ENCODE measurements at places on chromosomes 3 and 15.

GRCh38 chr3:14329116-14329830 is 73.1 kb upstream of the SLC6A6 start:
- DNase-seq = no peak

DNA sequence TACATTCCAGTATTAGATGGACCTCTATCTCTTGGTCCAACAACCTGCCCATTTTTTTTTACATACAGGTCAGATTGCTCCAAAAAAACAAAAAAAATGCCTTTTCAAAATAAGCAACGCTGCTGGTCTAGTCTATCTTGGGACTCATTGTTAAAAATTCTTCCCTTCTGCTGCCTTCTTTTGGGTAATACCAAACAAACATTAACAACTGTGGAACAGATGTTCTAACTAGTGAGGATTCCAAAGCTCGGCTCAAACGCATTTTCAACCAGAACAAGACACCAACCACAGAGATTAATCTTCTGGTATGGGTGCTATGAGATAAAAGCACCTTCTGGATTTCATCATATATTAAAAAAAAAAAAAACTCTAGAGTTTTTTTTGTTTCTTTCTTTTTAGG is 24.7 kb downstream of the ARHGAP31 start:
- DNase-seq = no peak

- no peak for DNase-seq
Observed at GRCh38 chr15:87224404-87224803, 1032.1 kb downstream of the NTRK3 start.

DNA sequence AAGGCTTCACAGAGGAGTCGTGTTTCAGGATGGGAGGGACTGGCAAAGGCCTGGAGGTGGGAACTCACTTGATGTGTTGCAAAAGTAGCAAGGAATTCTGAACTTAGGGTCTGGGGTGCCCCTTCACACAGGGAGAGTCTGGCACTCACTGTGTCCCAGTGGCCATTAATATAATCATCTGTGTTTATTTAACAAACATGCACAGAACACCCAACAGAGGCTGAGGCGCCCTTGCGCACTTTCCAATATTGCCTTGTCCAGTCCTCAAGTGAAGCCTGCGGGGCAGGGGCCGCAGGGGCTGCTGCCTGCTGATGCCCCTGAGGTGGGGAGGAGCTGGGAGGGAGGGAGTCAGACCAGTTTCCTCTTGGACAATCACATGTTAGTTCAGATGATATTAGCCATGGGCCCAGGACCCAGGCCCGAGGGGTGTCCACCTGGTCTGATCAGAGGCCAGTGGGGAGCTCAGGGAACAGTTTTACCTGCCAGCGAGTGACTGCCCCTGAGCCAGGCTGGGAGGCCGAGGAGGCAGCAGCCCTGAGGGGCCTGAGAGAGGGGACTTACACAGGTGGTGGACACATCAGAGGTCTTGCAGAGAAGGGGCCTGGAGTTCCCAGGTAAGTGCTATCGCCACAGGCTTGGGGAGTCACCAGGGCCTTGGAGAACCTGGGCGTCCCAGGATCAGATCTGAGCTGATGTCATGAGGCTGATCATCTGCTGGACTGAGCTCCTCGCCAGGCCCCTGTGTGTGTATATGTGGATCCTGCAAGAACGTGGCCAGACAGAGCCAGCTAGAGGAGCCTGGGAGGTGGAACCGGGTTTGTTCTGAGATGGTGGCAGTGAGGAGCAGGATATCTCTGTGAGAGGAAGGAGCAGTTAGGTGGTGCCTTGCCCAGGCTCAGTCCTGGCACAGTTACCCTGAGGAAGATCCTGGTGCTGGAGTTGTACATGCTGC is 13.8 kb upstream of the TXNRD3 start:
- no peak for DNase-seq

GRCh38 chr3:45026957-45027356 is 854 bp downstream of the CLEC3B start:
- DNase-seq = no peak

DNA sequence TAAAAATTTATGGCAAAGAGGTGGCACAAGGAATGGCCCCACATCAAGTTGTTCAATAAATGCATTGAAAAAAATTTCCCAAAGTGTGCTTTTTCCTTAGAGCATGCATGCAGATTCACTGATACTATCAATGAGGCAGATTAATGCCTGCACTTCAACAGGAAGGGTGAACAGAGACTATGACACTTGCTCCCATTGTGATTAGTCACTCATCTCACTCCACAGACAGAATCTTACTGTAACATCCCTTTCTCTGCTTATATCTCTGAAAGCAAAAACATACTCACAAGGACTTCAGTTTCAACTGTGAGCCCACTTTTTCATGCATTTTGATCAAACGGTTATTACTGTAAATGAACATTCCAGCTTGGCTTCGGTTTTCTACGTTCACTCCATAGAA is 60.9 kb downstream of the MORC1 start:
- no peak for DNase-seq

GRCh38 chr15:92780843-92781242 is 119.3 kb upstream of the CHD2 start:
- DNase-seq = no peak

DNA sequence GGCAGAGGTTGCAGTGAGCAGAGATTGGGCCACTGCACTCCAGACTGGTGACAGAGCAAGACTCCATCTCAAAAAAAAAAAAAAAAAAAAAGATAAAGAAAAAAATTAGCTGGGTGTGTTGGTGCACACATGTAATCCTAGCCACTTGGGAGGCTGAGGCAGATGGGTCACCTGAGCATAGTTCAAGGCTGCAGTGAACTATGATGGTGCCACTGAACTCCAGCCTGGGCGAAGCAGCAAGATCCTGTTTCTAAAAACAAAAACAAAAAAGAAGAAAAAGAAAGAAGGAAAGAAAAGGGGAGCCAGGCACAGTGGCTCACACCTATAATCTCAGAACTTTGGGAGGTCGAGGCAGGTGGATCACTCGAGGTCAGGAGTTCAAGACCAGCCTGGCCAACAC is 32.9 kb downstream of the PIK3CB start:
- no peak for DNase-seq
